WTC11 (cell line): ENCODE measurements at places on chromosomes 2 and 18.

- DNase-seq: no peak
Observed at GRCh38 chr2:150088538-150088937, 398.9 kb downstream of the RND3 start.

- no peak for DNase-seq
Observed at GRCh38 chr2:7557376-7557775, 640.2 kb downstream of the RNF144A start.

GRCh38 chr2:30666266-30666874 lies 140.9 kb downstream of the CAPN13 start:
- DNase-seq: no peak

GRCh38 chr2:134230885-134231284 lies 23.0 kb upstream of the MGAT5 start:
- DNase-seq: no peak

DNA sequence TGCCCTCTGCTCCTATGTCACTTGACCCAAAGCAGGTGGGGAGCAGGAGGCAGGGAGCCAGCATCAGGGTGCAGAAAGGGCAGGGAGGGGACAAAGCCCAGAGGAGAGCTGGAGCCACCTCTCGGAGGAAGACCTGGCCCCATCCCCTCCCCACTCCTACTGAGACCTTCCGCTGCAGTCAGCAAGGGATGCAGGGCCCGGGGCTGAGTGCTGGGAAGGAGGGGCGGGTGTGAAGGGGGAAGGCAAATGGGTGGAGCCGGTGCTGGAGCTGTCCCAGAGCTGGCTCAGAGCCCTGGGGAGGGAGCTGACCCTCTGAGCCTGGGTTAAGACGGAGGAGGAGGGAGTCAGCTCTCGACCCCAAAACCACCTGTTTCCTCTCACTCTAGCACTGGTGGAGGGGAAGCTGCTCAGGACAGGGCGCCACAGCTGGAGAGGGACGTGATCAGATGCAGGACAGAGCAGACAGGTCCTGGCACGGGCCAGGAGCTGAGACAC lies 33.8 kb downstream of the HS1BP3 start:
- peak; percentile 57 for DNase-seq
